Stimulated activated CD8-positive, alpha-beta memory T cell treated with anti-CD3 and anti-CD28 coated beads, Interleukin-2, amount 100 ng/mL, for 1 hour (primary cell): ENCODE measurements at places on chromosomes 5 and 9.

DNA sequence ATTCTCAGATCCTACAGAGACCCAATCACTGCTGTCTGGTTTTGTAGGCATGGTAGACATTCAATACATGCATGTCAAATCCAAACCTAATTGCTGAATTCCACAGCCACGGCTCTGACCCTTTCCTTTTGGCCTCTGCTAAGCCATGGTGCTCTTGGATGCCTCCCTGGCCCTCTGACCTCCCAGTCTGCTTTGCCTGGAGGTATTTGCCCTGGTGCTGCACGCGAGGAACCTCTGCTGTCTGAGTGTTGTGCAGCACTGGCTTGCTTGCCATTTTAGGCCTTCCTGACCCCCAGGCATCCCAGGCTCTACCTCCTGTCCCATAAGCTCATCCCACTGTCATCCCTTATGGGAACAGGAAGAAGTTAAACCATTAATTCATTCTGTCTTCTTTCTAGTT lies 60.9 kb downstream of the DOCK2 start:
- DNase-seq = no peak

DNA sequence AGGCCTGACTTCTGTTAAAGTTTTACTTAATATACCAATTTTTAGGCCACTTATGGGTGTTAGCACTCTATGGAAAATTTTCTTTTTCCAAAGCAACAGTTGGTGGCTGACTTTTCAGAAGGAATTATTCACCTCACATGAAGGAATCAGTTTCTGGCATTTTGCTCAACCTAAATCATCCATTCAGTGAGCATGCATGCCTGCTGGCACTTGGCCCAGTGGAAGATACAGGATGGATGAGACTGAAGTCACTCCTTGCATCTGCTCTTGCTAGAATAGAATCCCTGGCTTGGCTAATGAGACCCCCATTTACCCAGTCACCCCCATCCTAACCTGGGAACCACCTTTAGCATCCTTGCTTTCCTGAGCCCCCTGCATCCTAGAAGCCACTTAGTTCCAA lies 131.7 kb downstream of the WDR41 start:
- no peak for DNase-seq

GRCh38 chr9:130263601-130264413 lies 1.8 kb upstream of the HMCN2 start:
- no peak for DNase-seq

- DNase-seq = no peak
These were observed 386.9 kb upstream of the SMC2 start for GRCh38 chr9:103707181-103707580.

DNA sequence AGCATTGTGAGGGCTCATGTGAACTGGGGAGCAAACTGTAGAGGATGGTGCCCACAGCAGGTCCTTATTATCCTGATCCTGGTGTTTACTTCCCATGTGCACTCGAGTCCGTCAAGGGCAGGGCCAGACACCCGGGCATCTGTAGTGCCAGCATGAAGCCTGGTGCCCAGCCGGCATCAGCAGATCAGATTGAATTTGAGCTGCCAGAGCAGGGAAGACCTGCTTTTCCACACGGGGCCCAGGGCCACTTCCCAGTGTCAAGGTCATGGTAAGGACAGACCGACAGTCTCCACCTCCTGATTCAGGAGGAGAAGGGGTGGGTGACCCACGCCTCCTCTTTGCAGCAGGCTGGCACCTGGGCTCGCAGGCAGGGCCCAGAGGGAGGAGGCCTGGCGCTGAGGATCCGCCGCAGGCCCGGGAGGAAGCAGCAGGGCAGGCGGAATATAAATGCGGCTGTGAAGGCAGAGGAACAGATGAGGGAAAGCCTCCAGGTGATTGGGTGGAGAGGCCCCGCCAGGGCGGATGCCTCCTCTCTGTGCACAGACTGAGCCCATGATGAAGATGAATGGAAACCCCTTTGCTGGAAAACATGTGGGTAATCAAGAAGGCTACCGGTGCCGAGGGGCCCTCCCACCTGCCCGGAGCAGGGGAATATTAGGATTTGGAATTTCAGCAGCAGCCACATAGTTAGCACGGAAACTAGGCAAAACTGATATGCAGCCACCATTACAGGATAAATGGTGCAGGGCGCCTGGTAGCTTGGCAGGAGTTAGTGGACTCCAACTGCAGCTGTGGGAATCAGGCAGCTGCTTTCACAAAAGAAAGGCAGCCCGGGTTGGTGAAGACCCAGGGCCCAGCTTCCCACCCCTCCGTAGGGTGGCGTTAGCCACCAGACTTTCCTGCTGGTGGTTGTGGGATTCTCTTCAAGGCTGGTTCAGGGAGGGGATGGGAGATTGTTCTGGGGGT lies 114.9 kb downstream of the GAPVD1 start:
- DNase-seq = no peak

DNA sequence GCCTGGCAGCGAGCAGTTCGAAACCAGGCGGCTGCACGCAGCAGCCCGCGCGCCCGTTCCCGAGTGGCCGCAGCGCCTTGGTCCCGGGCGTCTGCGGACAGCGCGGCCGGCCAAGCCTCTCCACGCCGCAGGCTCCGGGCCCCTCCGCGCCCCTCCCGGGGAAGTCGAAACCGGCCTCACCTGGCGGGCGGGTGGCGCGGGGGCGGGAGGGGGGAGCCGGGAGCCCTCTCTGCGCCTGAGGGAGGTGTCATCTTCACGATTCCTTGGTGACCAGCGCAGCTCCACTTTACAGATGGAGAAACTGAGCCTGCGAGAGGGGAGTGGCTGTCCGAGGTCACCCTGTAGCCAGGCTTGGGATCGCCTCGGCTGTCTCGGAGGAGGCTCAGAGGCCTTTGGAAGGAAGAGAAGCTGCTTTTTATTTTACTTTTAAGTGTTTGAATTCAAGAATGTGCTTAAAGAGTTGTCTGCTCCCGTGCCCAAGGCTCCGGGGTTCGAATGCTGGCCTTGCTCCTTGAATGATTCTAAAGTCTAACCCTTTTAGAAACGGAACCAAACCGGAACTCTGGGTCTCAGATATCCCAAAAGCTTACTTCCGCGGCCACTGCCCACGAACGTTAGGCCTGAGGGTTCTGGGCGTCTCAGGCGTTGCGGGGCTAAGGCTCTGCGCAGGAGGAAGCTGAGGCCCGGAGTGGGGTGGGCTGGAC lies 662 bp downstream of the SUSD3 start:
- DNase-seq = no peak
